ENCODE measurements at places on chromosomes 3 and 15.

GRCh38 chr3:69338911-69339310, 47.0 kb downstream of the FRMD4B start:
- DNase-seq = no peak

DNA sequence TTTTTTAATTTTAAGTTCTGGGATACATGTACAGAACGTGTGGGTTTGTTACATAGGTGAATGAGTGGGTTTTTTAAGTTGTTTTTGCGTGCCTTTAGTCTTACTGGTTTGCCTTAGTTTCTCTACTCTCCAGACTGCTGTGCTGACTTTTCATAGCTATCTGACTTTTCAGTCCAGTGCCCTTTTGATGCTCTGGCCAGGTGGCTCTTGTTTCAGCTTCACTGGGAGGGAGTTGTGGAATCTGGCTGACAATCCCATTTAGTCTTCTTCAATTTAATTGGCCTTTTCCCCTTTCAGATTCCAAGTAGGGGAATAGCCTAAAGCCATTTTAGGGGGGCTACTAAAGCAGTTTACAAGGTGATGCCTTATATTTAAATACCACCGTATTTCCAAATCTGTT, 30.1 kb downstream of the FNDC3B start:
- DNase-seq = no peak

- DNase-seq = no peak
These were observed 40.6 kb downstream of the ADIPOQ start for GRCh38 chr3:186882881-186883685.

GRCh38 chr3:112464264-112464663, 35.0 kb downstream of the BTLA start:
- DNase-seq = no peak

DNA sequence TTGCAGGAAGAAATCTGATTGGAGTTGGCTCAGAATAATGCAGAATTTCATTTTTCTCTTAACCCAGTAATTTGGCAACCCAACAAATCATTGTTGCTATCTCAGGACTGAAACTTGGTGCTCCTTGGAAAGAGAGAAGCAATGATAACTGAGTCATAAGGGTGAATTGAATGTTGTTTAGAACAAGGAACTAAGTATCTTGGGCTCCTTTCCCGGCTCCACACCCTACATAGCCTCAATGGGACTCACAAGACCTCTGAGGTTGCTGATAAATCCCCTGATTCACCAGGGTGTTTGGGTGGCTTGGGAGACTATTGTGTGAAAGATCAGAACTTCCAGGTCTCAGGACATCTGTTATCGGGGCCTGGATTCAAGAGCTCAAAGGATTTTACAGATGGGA, 7.8 kb upstream of the RAB8B start:
- DNase-seq = no peak

GRCh38 chr3:61901986-61902385, 340.6 kb downstream of the PTPRG start:
- DNase-seq = peak; percentile 59

DNA sequence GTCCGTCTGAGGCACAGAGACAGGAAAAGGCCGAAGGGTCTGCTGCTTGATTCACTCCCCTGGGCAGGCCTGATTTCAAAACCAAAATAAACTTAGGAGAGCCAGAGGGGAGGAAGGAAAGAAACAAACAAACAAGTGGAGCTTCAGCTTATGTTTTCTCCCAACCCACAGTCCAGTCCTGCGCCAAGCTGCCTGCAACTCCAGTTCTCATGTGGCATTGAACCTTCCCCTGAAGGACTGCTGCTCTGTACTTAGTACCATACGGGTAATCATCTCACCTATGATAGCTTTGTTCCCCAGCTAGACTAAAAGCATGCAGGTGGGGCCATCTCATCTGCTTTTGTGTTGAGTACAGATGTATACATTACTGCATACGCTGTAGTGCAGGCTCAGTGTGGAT, 236.4 kb downstream of the THRB start:
- no peak for DNase-seq

- DNase-seq = peak; percentile 84
These were observed 791.6 kb upstream of the ARRDC4 start for GRCh38 chr15:97168704-97169475.

DNA sequence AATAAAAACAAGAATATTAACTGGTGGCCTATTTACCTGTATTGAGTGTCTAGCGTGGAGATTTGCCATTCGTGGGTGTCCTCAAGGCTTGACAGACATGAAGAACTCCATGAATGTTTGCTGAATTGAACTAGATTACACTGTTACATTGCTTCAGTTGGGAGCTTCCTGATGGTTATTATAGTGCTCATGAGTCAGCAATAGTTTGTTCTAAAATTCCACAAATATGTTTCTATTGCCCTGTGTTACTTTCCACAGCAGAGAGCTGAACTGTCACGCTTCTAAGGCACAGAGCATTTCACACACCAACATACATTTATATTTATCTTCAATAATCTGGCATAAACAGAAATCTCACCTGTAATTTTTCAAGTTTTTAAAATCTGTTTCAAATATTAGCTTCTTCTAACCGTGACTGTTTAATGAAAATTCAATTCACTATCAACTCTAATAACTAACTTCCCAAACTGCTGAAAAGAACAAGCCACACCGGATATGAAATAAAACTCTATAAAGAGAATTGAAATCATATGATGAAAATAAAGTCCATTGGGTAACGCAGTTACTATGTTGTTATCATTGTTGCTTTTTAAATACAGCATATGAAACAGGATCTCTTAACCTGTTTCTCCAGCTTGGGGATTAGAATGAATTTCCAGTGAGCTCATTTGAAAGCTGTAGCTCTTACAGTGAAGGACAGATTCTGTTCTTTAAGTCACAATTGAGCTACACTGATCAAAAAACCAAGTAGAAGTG, 61.2 kb upstream of the MCF2L2 start:
- no peak for DNase-seq

GRCh38 chr3:64343689-64344430, 118.6 kb upstream of the PRICKLE2 start:
- DNase-seq = no peak

DNA sequence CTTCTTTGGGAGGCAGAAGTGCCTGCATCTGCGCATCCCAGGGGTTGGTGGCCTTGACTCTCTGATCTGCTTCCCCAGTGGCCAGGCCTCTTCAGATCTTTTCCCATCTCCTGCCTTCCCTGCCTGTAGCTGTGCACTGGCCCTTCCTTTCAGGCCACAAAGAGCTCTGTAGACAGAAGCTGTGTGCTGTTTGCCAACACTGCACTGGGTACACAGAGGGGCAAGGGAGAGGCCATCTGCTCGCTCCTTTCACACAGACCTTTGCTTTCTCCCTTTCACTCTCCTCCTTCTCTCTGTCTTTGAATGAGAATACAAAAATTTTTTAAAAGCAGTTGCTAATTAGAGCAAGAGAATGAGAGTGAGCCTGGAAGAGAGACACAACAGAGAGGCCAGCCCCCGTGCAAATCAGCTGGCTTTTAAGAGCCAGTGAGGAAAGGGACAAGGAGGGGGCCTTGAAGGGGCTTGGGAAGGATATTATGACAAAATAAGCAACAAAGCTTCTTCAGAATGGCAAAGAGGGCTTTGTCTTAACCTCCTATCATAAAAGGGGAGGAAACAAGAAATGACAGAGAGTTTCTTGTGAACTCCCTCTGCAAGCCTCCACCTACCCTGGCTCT, 170.9 kb downstream of the EPHB1 start:
- no peak for DNase-seq

DNA sequence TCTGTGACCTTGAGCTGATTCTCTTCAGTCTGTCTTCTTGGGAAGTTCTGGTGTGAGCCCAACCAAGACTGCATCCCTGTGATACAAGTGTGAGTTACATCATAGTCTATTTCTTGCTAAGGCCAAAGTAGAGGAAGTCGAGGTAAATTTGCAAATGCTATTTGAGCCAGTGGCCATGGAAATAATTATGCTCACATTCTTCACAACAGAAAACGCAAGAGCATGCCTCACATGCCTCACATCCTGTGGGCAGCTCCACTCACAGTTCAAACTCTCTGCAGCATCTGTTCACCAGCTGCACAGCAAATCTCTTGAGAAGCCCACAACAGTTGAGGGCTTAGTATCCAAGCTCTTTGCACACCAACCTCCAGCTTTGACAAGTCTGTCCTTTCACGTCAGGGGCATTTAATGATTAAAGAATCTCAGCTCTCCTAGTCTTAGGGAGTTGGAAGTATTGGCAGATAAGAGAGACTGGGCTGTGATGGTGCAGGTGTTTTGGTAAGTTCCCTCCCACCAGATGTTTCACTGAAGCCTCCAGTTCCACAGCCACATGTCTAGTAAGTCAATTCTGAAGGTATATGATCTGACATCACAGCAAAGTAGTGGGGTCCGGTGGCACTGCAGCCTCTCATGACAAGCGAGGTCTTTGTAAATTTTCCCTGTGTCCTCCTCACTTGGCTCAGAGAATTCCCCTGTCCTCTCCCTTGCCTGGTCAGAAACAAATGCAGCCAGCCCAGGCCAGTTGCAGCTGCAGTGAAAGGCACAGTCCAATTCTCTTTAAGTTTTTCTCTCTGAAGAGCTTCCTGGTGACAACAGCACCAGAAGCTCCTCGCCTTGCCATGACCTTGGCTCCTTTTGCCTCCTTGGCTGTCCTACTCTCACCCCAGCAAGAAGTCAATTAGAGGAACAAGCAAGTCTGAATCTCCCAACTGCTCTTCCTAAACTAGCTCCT, 166.1 kb downstream of the SSR3 start:
- no peak for DNase-seq

DNA sequence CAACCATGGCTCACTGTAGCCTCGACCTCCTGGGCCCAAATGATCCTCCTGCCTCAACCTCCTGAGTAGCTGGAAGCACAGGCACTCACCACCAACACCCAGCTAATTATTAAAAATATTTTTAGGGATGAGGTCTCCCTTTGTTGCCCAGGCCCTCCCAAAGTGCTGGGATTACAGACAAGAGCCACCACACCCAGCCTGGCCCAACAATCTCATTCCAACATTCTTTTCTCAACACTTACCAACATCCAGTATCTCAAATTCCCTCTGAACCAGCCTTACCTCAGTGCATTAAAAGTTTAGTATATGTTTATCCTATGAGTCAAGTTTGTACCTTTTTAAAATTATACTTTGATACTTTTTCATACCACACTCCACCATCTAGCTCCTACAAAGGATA, 25.0 kb downstream of the ANXA2 start:
- DNase-seq = no peak

GRCh38 chr3:138649134-138649533, 40.6 kb downstream of the FAIM start:
- no peak for DNase-seq

- DNase-seq = no peak
These were observed 111.2 kb downstream of the MYO5A start for GRCh38 chr15:52417521-52417920.

GRCh38 chr15:53831907-53832770, 72.7 kb upstream of the WDR72 start:
- no peak for DNase-seq

GRCh38 chr3:3192286-3192675, 12.8 kb upstream of the CRBN start:
- no peak for DNase-seq

- DNase-seq = no peak
These were observed 137.6 kb downstream of the PEAK1 start for GRCh38 chr15:77282333-77282732.

GRCh38 chr3:157311633-157312375, 124.8 kb upstream of the PTX3 start:
- DNase-seq = no peak

GRCh38 chr15:41772720-41773331, 1.5 kb upstream of the MAPKBP1 start:
- DNase-seq = peak; percentile 78

DNA sequence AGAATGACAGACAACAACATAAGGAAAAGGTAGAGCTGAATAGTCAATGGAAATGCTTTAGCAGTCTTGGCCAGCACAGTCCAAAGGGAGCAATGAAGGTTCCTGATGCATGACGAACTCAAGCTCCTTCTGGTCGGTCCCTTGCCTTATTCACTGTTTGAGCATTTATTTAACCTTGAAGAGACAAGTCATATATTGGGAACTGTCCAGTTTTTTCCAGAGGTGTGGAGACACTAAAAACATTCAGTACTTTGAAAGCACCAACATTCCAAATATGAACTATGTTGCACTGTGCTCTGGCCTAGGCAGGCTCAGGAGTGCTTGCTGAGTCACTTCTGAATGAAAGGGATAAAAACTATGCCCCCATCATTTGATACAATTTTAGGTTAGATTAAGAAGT, 384.8 kb downstream of the MECOM start:
- DNase-seq = no peak

Measured in NCI-H1436 (cell line).